ENCODE measurements at places on chromosomes 12 and 14.

GRCh38 chr14:49193332-49194065, 392.7 kb downstream of the RPS29 start:
- no peak for DNase-seq

- no peak for DNase-seq
These were observed 224.1 kb upstream of the TMEM132C start for GRCh38 chr12:128042825-128043224.

GRCh38 chr12:94025756-94026155, 122.6 kb upstream of the PLXNC1 start:
- DNase-seq, result no peak

- DNase-seq, result no peak
These were observed 53.1 kb upstream of the GNPNAT1 start for GRCh38 chr14:52844262-52845060.

GRCh38 chr14:56759094-56759493, 51.2 kb downstream of the OTX2 start:
- DNase-seq, result no peak

- DNase-seq, result no peak
These were observed 97.7 kb upstream of the RGS6 start for GRCh38 chr14:71834284-71835204.

DNA sequence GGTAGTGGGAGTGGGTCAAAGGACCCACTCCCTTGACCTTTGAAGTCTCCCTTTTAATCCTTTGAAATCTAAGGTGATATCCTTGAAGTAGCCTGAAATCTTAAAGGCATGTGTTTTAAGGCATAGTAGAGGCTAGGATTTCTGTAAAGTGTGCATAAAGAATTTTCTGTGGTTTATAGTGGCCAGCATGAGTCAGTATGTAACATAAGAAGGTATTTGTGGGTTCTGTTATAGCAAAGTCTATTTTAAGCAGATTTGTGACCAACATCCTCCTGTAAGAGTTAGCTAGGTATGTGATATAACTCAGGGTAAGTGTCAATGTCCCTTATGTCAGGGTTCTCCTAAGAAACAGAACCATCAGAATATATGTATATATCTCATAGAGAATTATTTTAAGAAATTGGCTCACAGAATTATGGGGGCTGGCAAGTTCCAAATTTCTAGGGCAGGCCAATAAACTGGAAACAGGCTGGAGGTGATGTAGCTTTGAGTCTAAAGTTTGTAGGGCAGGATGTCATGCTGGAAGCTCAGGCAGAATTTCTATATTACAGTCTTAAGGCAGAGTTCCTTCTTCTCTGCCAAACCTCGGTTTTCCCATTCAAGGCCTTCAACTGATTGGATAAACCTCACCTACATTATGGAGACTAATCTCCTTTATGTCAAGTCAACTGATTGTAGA, 18.7 kb upstream of the EPYC start:
- DNase-seq, result no peak
